ENCODE measurements at places on chromosomes 7 and 10. TPM values are rescaled to one million over a fixed set of nuclear protein-coding genes. Genes with fewer than 3 reads are reported as not detected.

- no peak for DNase-seq
These were observed 347.4 kb downstream of the RPS24 start for GRCh38 chr10:78381107-78381506.

DNA sequence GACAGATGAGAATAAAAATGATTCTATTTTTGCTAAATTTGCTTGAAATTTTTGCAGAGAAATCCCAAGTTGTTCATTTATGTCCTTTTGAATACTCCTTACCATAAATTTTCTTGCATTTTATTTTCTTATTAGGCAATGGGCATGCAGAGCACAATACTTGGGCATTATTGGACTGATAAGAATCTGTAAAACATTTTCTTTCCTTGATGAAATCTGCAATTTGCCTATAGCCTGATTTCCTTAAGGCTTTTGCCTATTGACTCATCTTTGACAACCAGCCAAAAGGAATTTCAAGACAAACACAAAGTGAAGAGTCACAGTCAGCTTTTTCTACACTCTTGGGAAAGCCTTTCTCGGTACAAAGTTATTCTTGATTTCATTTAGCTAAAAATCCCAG, 30.5 kb upstream of the GNAT3 start:
- DNase-seq = no peak

KCNMA1 gene
- 4.6 TPM for total RNA-seq

DNA sequence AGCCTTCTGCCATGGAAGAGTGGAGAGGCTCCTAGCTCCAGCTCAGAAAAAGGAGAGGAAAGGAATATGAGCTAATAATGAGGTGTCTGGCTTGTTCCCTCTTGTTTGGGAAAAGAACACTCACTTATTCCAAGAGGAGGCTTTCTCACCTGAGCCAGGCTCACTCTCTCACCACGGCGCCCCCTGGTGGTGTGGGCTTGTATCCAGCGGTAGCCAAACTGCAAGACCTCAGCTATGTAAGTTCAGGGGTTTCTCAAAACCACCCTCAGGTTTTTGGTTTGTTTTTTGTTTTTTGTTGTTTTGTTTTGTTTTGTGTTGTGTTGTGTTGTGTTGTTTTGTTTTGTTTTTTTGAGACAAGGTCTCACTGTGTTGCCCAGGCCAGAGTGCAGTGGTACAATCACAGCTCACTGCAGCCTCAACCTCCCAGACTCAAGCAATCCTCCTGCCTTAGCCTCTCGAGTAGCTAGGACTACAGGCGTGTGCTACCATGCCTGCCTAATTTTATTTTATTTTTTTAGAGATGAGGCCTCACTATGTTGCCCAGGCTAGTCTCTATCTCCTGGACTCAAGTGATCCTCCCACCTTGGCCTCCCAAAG, 124.0 kb downstream of the TMEM130 start:
- DNase-seq = peak; percentile 82

GRCh38 chr7:102944241-102944640, 31.4 kb downstream of the LRRC17 start:
- DNase-seq = no peak

DNA sequence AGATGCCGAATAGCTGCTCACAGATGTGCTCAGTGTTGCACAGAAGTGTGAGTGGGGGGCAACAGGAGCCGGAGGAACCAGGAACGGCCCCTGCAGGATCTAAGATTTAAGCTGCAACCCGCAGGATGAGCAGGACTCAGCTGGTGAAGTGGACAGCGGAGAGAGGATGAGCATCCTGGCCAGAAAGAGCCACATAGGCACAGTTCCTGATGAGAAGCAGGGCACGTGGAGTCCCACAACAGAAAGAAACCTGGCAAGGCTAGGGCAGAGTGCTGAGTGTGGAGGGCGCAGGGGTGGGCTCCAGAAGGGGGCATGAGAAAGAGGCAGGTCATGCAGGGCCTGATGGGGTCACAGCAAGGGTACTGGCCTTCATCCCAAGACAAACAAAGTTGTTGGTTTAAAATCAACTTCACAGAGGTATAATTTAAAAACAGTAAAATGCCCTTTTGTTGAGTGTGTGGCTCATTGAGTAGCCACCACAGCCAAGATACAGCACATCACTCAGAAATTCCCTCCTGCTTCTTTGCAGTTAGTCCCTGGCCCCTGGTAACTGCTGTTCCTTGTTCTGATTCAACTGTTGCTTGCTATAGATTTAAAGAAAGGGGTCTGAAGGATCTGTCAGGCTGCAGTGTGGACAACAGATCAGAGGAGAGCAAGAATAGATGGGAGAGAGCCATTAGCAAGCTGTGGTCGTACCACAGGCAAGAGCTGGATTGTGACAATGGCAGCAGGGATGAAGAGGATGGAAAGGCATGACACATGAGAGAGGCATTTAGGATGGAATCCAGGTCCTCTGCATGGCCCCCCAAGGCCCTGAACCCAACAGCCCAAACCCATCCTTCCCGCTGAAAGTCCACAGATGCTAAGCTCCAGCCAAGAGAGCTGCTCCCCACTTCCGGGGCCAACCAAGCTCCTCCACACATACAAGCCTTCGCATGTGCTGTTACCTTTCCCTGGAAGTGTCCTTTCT, 53.1 kb upstream of the OSBPL3 start:
- DNase-seq = no peak

LANCL2 gene
- total RNA-seq = 7.5 TPM
